ENCODE measurements at places on chromosomes 3 and 15.

DNA sequence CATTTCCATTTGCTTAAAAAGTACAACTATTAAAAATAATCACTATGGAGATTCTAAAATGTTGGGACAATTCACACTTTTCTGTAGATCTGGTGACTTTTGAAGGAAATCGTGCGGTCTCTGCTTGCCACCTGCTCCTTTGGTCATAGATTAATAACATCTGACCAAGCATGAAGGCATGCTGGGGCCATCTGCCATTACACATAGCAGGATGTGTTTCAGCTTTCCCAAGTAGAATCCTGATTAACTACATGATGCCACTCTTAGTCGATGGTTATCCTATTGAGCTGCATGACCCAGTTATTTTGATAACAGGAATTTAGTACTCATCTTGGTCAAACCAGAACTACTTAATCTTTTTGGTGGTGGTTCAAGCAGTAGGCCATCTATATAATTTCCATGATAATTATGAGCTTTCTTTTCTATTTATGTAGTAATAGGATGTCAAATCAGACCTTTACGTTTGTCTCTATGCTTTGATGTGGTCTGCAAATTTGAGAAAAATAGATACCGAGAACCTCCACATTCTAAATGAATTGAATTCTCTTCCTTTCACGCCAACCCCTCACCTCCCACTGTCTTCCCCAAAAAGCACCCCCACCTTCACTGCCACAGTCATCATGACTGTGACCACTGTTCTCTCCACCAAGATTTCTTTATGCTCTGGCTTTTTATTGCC is 158.1 kb downstream of the DIPK2A start:
- no peak for DNase-seq

DNA sequence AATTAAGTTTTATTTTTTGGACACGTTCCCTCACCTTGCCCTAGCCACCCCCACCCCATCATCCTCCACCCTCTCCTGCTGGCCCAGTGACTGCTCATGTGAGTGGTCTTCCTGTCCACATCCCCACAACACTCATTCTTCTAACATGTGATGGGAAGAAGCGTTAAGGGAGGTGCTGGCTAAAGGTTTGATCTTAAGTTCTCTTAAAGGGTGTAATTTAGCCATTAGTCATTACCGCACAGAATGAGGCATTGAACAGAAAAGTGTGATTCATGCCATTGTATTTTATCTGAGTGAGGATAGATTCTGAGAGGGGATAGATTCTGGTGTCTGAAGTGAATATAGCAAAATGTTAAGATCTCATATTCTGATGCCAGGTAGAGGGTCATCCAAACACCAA is 272.9 kb upstream of the TPM1 start:
- no peak for DNase-seq

GRCh38 chr15:62462721-62463120 is 297.6 kb upstream of the C2CD4B start:
- DNase-seq, result no peak

- DNase-seq, result no peak
These were observed 103.1 kb upstream of the SKOR1 start for GRCh38 chr15:67722030-67722817.

GRCh38 chr15:57567891-57568290 is 23.8 kb upstream of the MYZAP start:
- no peak for DNase-seq
